ENCODE measurements at places on chromosomes 3 and 15. TPM values are rescaled to one million over a fixed set of nuclear protein-coding genes. Genes with fewer than 3 reads are reported as not detected.

DNA sequence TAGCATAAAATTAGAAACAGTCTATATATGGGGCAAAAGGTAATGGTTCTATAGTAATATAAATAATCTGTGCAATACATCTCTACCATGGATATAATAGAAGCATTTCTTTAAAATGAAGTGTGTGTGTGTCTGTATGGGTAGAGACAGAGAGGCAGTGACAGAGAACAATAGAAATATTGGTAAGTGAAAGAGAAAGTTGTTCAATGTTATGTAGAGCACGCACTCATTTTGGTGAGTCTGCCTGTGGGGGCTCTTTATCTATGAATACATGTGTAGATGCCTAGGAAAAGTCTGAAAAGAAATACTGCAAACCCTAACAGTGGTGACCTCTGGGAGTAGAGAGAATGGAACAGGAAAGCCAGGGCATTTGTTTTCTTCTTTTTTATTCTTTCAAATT lies 182.6 kb downstream of the STAC start:
- no peak for DNase-seq

Gene NISCH
- total RNA-seq, result 27.7 TPM

- DNase-seq, result no peak
These were observed 22.8 kb downstream of the STOML1 start for GRCh38 chr15:73969151-73969759.

- no peak for DNase-seq
These were observed 8.9 kb upstream of the FAM131A start for GRCh38 chr3:184328516-184328915.

Gene CPNE4
- not detected for total RNA-seq

- DNase-seq, result no peak
These were observed 37.9 kb downstream of the CPA3 start for GRCh38 chr3:148903022-148903442.

DNA sequence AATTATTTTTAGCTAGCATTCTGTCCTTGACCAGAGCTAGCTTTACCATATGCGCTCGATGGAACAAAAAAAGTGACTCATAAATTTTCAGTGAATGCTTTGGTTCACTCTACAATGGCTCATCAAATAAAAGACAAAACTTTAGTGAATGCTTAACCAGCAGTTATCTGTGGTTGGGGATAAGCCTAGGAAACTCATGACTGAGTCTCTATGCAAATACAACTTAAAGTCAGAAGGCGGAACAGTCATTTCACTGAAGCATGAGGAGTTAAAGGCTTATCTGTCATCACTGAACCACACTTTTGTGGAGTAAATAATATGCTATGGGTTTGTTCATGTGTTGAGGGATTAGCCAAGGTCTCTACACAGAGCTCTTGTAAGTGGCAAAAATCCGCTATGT lies 308.4 kb downstream of the SQOR start:
- DNase-seq, result no peak

Gene TRIM69
- 7.6 TPM for total RNA-seq

- no peak for DNase-seq
These were observed 66.8 kb downstream of the GALK2 start for GRCh38 chr15:49236869-49237268.

- DNase-seq, result no peak
These were observed 11.9 kb upstream of the PLA2G4D start for GRCh38 chr15:42106288-42106687.

Gene CA12
- 0.38 TPM for total RNA-seq

DNA sequence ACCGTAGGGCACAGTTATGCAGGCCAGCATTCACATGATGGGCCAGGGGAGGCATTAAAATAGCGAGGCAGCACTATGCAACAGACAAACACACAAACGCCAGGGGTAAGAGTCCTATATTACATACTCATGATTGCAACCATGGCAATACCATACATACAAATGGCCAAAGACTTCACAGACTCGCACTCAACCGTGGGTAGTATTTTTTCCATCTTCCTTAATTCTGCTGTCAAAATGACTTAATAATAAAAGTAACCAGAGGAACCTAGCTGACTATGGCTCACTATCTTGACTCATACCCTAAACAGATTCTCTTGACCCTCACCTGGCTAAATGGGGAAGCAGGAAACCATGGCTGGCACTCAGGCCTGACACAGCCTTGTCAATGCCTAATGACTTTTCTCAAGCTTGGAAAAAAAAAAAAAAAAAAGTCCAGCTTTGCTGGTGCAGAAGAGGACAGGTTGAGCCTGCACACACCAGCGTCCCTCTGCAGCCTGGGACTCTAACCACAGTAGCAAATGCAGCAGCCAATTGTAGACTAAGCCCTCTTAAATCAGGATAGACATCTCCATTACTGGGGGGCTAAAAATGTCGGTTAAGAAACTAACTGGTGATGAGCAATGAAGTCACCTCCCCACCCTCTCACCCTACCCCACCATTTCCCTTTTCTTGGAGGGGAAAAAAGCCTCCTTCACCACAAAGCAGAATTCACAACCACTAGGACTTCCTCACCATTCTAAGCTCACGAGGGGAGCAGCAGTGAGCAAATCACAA lies 23.1 kb downstream of the CCDC12 start:
- DNase-seq, result no peak
